ENCODE measurements at places on chromosomes 7 and 10.

DNA sequence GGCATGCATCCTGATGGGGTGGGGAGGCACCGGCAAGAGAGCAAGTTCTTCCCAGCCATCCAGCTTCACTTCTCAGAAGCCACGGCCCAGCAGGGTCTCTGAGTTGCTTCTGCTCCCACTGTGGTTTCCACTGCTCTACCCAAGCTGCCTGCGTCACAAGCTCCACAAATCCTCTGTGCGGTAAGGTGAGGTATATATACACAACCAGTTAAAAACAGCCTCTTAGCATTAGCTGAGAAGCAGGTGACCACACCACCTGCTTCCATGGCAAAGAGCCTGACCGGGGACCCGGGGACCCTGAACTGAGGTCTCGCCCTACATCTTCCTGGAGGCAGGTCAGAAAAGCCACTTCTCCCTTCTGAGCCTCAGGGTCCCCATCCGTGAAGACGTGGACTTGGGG lies 46.9 kb upstream of the NPFFR1 start:
- DNase-seq: no peak

DNA sequence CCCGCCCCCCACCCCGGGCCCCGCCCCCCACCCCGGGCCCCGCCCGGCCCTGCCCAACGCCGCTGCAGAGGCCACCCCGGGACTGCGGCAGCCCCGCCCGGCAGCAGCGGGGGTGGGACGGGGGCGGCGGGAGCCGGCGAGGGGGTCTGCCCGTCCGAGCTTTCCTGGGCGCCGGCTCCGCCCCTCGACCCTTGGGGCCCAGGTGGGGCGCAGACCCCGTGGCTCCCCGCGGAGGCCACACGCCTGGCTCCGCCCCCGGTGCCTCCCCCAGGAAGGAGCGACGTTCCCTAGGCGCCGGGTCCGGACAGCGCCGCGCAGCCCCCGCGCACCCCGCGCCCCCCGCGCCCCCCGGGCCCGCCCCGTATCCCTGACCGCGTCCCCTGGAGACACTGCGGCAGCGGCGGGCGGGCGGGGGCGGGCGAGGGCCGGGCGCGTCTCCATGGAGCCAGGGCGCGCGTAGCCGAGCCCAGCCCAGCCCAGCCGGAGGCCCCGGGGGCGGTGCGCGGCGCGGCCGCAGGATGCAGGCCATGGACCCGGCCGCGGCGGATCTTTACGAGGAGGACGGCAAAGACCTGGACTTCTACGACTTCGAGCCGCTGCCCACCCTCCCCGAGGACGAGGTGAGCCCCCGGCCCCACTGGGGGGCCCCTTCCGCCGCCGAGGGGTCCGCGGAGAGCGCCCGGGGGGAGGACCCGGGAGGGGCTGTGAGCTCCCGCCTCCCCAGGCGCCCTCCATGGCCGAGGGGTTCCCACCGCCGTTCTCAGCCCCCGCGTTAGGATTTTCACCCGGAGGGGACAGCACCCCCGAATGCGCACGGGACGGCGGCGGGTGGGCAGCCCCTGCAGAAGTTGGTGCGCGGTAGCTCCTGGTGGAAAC lies at the start of gene KNDC1:
TSS of gene KNDC1 (plus strand) at position 270 of the 876 bp plus-strand sequence. CDS start at position 519, 249 bp downstream.
- no peak for DNase-seq

GRCh38 chr10:109317746-109318366 lies 605.5 kb downstream of the XPNPEP1 start:
- DNase-seq: no peak

GRCh38 chr10:5956146-5956936 lies 21.0 kb downstream of the IL15RA start:
- DNase-seq: no peak

- DNase-seq: no peak
Measured at GRCh38 chr10:123102673-123103072, 33.1 kb upstream of the HMX3 start.

- DNase-seq: no peak
Measured at GRCh38 chr7:151088856-151089699, 2.8 kb downstream of the AGAP3 start.

DNA sequence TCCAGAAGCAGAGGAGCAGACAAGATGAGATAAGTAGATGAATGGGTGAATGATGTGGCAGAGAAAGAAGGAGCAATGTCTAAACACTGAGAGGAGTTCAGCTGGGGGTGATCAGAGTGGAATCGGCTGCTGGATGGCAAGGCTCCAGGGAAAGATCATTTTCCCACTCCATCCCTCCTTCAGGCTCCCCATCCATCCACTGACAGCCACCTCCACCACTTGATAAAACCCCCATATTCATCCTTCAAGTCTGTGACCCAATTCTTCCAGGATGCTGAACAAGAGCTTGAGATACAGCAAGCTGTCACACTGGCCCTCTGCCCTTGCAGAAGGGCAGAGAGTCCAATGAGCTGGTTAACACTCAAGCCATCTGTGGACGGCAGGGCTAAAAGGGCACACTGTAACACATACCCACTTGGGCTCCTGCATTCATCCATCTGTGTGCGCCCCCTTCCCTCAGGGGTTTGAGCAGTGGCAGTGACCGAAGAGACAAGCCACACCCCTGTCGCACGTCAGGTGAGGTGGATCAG lies 30.8 kb upstream of the CACNB2 start:
- no peak for DNase-seq

- no peak for DNase-seq
Measured at GRCh38 chr10:119496273-119496672, 46.2 kb downstream of the RGS10 start.

DNA sequence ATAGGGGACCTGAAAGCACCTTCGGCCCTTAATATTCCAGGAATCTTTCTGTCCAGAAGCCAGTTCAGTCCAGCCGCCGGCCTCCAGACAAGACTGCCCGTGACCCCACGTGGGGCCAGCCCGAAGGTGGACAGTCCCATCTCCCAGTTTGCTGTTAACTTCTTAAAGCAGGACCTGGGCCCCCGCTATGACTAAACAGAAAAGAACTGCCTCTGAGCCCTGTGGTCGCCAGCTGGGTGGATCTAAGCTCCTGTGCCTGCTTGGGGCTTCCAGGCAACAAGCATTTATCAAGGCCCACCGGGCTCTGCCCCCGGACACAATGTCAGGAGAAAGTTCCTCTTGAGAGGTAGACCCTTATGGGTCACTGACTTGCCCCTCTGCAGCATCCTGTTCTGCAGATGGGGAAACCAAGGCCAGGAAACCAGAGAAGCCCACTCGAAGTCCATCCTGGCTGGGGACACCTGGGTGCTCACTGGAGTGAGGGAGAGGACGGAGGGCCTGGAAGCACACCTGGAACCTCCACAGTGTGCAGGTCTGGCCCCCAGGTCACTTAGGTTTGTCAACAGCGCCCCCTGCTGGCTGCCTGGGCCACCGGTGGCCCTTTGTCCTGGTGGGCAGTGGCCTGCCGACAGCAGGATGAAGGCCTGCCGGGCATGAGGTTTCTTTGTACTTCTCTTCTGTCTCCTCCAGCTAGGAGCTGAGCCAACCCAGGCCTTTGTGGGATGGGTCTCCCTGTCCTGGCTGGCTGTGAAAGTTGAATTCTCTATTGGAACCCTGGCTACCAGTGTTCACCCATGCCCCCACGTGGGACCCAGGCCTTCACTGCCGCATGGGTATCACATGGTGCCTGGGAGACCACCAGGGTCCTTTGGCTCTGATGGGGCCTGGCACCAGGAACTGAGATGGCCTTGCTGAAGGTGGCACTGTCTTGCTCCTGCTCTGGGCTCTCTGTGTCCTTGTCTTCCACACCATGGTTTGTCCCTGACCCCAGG lies 128.0 kb downstream of the ZMIZ1 start:
- DNase-seq: peak; percentile 76
